ENCODE measurements at places on chromosomes 11 and 22.
A peak's percentile ranks its signal among the peaks of the same experiment; 100 is the strongest.

DNA sequence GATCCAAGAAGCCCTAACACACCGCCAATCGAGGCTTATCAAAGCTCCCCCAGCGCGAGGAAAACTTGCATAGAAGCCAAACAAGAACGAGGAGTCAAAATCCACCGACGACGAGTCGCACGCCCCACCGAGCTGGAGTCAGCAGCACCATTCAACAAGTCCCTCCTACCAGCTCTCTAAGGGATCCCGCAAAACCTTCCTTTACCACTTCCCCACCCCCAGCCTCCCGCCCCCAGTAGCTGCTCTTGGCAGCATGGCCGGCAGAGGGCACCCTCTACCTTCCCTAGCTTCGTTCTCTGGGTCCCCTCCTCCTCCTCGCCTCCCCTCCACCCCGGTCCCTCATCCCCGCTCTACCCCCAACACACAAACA is 1.4 kb downstream of the BDNF start:
- peak; percentile 95 for DNase-seq

GRCh38 chr11:33005175-33005574 is 10.5 kb upstream of the DEPDC7 start:
- DNase-seq: no peak

GRCh38 chr22:49214976-49215375 is 612.7 kb downstream of the BRD1 start:
- no peak for DNase-seq

GRCh38 chr11:28938091-28938490 is 829.9 kb downstream of the METTL15 start:
- no peak for DNase-seq

DNA sequence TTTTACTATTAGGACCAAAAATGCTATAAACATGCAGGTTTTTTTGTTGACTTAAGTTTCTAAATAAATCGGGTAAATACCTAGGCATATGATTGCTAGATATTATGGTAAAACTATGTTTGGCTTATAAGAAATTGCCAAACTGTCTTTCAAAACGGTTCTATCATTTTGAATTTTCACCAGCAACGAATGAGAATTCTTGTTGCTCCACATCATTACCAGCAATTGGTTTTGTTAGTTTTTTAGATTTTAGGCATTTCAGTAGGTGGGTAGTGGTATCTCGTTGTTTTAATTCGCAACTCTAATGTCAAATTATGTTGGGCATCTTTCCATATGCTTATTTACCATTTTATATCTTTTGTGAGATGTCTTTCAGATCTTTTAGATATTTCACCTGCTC is 510.2 kb downstream of the JRKL start:
- DNase-seq: no peak
